Renal cortex interstitium (tissue), 15 donors: ENCODE measurements at places on chromosomes 3 and 15. TPM values are rescaled to one million over a fixed set of nuclear protein-coding genes. Genes with fewer than 3 reads are reported as not detected.

GRCh38 chr3:176554791-176555654 is 642.3 kb downstream of the TBL1XR1 start:
- peak; percentile 11 for DNase-seq

DNA sequence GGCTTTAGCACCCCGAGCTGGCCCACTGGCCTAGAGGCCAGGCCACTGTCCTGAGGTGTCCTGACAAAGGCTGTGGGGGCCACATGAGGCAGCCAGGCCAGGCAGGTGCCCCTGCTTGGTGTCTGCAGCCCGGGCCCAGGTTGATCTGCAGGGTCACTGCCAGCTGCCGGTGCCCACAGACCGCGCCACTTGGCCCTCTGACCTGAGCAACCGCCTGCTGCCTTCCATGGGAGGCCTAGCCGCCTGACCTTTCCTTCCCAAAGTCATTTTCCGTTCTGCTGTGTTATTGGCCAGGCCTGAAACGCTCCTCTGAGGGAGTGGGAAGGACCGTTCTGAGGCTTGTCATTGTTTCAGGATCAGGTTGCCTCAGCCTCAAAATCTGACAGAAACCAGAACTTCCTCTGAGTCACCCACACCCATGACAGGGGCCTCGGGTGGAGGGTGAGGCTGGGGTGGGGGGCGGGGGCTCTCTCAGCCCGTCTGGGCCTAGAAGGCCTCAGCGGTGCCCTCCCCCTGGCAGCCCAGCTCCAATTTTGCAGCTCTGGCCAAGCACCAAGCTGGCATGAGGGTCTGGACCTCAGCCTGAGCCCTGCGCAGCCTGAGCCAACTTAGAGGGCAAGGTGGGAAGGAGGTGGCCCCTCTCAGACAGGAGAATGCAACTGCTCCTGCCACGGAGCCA is 140.7 kb upstream of the MEF2A start:
- DNase-seq: no peak

- DNase-seq: no peak
Measured at GRCh38 chr15:51793521-51794305, 35.7 kb upstream of the TMOD3 start.

GRCh38 chr3:1766384-1766783 is 332.3 kb upstream of the CNTN4 start:
- DNase-seq: peak; percentile 9

SERPINI2 gene
- polyA plus RNA-seq: 1.4 TPM

DNA sequence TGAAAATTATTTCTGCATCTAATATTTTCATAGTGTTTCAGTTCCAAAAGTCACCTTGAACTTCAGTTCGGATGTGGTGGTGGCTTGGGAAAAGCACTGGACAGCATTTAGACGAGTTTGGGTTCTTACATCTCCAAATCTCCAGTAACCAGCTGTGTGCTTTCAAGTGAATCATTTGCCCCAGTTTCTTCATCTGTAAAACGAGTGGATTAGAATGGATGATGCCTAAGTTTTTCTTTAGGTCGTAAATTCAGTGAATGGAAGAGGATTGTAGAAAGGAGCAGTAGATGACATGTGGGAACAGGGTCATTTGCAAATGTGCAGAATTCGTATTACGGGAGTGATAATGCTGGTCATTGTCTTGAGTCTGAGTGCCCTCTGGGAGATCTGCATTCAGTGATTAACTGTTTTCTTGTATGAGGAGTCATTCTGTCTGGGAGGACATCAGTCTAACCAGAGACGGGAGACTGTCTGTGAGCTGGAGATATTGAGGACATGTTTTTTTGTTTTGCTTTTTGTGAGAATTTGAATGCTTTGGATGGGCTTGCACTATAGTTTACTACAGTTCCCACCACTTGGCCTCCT is 641.6 kb upstream of the TBL1XR1 start:
- DNase-seq: no peak

- DNase-seq: no peak
Measured at GRCh38 chr3:126917232-126917804, 65.6 kb upstream of the PLXNA1 start.

ANKRD63 gene
- 0.32 TPM for polyA plus RNA-seq

DNA sequence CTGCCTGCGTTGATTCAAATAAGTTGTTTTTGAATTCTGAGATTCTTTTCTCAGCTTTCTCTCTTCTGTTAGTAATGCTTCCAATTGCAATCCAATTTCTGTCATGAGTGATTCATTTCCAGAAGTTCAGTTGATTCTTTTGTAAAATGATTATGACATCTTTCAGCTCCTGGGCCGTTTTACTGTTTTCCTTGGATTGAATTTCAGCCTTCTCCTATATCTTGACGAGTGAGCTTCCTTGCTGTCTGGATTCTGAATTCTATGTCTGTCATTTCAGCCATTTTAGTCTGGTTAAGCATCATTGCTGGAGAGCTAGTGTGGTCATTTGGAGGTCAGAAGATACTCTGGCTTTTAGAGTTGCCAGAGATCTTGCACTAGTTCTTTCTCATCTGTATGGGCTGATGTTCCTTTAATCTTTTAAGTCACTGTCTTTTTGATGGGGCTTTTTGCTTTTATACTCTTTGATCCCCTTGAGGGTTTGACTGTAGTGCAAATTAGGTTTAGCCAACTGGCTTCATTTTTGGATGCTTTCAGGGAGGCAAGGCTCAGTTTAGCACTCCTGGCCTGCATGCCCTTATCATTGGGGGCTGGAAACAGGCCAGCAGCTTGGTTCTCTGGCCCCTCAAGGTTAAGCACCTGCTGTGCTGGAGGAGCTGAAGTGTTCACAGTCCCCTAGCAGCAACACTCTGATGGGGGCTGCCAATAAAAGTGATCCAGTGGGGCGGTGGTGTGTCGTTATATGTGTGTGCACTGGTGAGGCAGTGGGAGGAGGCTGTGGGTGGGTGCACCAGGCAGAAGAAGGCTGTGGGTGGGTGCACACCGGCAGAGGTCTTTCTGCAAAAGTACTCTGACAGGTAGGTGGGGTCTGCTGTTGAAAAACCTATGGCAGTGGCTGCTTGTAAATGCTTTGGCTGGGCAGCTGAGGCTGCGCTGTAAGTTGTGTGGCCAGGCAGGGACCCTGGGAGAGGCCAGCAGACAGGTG is 51.2 kb downstream of the MCTP2 start:
- no peak for DNase-seq

LRRC2 gene
- 1.7 TPM for polyA plus RNA-seq

DNA sequence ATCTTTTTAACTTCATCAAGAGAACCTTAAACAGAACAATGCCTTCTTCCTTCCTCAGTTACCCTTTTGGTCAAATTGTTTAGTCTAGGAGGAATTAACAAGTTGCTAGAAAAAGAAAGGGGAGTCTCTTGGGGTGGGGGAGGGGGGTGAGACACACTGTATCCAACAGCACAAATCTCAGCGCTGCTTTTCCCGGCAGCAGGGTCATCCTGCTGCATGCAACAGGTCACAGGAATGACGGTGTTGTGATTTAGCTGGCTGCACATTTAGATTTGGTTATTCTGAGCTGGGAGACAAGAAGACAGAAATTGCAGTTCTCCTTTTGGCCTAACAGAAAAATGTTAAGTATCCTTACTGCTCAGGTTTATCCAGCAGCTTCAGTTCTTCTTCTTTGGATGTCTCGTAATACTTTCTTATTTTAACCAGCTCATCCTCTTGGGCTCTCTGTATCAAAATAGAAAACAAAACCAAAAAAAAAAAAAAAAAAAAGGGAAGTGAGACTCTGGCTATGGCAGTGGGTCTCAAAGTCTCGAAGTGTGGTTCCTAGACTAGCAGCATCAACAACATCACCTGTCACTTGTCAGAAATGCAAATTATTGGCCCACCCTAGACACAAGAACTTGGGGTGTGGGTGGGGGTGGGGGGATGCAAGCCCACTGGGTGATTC is 190.5 kb downstream of the GREM1 start:
- no peak for DNase-seq

GP5 gene
- 0.51 TPM for polyA plus RNA-seq

DNA sequence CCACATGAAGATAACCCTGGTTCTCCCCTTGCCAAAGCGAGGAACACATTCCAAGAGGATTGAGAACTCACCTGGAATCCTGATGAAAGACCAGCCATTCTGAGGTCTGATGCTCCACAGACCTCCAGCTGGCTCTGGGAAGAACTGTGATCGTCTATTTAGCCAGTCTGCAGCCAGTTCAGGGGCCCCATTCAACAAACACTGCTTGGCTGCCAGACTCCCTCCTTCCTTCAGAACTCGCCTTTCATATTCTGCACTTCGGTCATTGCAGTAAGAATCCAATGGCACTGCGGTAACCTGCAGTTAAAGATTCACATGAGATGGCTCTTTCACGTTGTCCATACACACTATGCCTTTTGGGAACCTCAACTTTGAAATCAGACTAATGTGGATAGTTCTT is 67.6 kb downstream of the CHAC1 start:
- DNase-seq: no peak

DPP8 gene
- 25.3 TPM for polyA plus RNA-seq

- no peak for DNase-seq
Measured at GRCh38 chr15:35549567-35549966, 3.6 kb upstream of the DPH6 start.

PLSCR5 gene
- polyA plus RNA-seq: not detected

SPTBN5 gene
- polyA plus RNA-seq: 3.7 TPM

SNUPN gene
- 29.4 TPM for polyA plus RNA-seq

DNA sequence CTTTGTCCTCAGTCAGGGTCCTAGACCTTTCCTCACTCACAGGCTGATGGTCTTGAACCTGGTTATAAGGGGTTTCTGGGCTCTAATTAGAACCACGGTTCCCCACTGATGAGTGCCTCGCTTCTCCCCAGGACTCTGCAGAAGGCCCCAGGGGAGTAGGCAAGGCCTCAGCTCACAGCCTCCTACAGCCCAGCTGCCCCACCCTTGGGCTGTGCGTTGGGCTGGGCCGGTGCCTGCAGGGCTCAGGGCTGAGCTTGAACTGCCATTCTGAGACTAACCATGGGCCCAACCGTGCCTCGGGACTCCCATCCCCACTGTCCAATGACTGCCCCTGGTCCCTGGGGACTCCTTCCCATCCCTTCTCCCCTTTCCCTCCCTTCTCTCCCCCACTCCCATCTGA is 25.6 kb downstream of the CLEC3B start:
- DNase-seq: no peak

EIF1B gene
- 122 TPM for polyA plus RNA-seq

PLSCR2 gene
- 1.7 TPM for polyA plus RNA-seq

GRCh38 chr15:95262866-95263564 is 1031.7 kb downstream of the MCTP2 start:
- DNase-seq: no peak

GRCh38 chr3:5079761-5080160 is 42.3 kb upstream of the ARL8B start:
- DNase-seq: no peak

- no peak for DNase-seq
Measured at GRCh38 chr3:15535732-15536131, 14.2 kb upstream of the COLQ start.

RAB11A gene
- polyA plus RNA-seq: 276 TPM

DNA sequence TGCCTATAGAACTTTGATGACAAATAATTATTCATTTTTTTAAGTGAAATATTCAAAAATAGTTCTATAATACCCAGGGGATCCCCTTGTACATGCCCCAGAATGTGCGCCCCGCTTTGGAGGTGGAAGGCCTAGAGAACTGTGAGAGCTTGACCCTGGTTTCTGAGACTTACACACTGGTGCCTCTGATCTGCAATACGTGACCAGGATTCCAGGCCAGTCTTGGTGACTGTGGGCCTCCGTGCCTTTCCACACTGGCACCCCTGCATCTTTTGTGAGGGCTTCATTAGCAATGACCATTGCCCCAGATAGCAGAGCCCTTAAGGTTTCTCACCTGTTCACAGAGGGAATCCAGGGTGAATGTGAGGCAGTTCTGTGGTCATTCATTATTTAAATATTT is 44.0 kb downstream of the CLSTN2 start:
- no peak for DNase-seq

SAXO2 gene
- 9.3 TPM for polyA plus RNA-seq

DNA sequence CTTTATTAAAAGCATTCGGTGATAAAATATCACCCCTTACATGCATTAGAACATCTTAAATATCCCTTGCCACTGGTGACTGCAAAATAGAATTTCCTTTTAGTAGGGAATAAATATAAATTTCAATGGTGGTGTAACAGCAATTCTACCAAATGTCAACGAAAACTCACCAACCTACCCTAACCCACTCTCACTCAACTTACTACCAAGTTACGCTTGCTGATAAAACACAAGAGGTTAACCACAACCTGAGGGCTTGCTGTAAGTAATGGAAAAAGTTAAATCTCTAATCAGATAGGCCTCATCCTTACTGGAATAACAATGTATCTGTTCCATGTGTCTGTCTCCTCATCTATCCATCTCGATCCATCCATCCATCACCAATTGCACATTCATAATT is 274.7 kb downstream of the FOXP1 start:
- DNase-seq: no peak

GRCh38 chr3:70486414-70487017 is 174.1 kb upstream of the MDFIC2 start:
- DNase-seq: no peak

DNA sequence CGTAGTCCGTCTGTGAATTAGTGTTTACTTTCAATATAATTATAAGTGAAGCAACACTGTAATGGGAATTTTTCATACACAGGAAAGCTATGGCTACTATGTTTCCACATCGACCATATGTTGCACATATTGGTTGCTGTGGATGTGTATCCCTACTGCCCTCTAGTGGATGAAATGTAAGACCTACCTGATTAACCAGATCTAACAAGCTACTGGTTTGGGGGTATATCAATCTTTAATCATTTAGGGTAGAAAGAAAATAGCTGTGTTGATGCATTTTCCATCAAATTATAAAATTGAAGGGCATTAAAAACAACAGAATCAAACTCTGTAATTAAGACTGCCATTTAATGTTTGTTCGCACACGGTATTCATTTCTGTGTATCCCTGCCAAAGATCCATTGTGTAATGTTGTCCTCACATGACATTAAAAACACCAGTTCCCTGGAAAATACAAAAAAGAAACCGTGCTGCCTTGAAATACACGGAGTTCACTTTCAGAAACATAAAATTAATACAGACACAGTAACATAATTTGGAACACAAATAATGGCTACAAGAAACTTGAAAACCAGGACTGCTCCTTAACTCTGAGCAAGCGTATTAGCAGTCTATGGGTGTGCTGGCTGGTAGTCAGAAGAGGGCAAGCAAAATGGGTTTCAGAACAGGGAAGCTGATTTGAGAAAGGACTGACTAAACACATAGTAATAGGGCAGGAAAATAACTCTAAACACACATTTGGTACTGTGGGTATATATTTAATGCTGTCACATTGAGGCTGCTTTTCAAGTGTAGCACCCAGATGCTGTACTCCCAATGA is 125.1 kb downstream of the TIGIT start:
- DNase-seq: peak; percentile 55

DNA sequence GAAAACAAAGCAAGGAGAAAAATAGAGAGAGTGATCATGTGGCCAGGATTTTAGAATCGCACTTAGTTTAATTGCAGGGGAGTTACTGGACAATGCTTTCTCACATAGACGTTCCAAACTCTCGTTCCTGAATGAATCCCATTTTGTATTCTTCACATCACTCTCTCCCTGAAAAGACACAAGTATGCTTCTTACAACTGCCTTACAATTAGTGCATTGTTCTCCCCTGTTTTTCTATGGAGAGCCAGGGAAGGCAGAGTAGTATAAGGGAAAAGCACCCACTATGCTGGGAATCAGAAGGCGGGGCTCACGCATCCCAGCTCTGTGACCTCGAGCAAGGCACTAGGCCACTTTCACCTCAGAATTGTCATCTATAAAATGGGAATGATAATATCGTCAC is 14.4 kb downstream of the TMOD2 start:
- no peak for DNase-seq

GRCh38 chr15:74043425-74044266 is 38.7 kb downstream of the GOLGA6A start:
- DNase-seq: no peak

GRCh38 chr15:70308735-70309434 is 211.2 kb upstream of the TLE3 start:
- no peak for DNase-seq
